ENCODE measurements at places on chromosomes 6 and 20.

GRCh38 chr6:160328447-160328846, 19.7 kb upstream of the SLC22A3 start:
- no peak for DNase-seq

DNA sequence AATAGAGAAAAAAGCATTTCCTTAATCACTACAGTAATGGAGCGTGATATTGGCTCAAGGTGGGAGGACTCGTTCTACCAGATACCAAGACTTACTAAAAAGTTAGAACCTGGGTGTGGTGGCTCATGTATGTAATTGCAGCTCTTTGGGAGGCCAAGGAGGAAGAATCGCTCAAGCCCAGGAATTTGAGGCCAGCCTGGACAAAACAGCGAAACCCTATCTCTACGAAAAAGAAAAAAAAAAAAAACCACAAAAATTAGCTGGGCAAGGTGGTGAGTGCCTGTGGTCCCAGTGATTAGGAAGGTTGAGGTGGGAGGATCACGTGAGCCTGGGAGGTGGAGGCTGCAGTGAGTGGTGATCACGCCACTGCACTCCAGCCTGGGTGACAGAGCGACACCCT, 24.0 kb upstream of the ATRN start:
- no peak for DNase-seq

DNA sequence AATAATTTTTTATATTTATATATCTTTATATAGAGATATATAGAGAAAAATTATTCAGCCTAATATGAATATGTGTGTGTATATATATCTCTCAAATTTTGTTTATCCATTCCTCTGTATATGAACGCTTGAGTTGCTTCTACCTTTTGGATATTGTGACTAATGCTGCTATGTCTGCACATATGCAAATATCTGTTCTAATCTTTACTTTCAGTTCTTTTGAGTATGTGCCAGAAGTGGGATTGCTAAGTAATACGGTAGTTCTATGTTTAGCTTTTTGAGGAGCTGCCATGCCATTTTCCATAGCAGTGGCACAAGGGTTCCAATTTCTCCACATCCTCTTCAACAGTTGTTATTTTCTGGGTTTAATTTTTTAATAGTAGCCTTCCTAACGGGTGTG, 72.8 kb upstream of the CEP85L start:
- DNase-seq: no peak

DNA sequence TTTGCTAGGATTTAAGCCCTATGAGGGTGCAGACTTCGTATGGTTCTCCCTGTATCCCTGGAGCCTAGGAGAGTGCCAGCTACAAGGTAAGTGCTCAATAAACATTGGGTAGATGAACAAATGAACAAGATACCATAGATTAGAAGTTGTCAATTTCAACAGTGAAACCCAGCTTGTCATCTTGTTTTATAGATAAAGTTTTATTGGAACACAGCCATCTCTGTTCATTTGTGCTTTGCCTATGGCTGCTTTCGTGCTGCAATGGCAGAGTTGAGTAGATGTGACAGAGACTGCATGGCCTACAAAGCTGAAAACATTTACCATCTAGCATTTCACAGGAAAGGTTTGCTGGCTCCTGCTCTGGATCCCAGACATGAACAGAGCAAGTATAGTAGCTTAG, 5.6 kb downstream of the DAAM2 start:
- no peak for DNase-seq

- no peak for DNase-seq
Observed at GRCh38 chr6:63352069-63352543, 32.3 kb upstream of the LGSN start.

DNA sequence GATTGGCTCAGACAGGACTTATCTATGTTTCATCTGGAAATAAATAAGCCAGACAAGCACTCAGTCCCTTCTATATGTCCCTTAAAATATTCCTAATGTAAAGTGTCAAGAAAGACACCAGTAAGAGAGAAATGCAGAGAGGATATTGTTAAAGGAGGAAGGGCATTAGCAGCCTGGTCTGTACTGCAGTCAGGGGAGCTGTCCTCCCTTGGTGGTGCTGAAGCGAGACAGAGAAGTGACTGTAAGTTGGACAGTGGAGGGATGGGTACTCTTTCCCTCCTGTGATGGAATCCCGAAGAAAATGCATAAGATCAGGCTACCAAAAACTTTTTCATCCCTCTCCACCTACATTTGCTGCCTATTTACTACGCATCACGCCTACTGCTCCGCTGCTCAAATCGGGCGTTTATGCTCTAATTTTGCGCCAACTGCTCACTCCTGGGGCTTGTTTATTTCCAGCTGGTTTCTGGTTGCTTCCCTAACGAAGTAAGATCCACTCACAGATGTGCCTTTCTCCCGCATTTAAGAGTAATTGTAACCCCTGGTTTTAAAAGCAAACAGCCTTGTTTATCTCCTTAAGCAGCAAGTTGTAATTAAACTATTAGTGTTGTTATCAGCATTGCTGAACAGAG, 35.2 kb downstream of the PHACTR1 start:
- peak; percentile 95 for DNase-seq

DNA sequence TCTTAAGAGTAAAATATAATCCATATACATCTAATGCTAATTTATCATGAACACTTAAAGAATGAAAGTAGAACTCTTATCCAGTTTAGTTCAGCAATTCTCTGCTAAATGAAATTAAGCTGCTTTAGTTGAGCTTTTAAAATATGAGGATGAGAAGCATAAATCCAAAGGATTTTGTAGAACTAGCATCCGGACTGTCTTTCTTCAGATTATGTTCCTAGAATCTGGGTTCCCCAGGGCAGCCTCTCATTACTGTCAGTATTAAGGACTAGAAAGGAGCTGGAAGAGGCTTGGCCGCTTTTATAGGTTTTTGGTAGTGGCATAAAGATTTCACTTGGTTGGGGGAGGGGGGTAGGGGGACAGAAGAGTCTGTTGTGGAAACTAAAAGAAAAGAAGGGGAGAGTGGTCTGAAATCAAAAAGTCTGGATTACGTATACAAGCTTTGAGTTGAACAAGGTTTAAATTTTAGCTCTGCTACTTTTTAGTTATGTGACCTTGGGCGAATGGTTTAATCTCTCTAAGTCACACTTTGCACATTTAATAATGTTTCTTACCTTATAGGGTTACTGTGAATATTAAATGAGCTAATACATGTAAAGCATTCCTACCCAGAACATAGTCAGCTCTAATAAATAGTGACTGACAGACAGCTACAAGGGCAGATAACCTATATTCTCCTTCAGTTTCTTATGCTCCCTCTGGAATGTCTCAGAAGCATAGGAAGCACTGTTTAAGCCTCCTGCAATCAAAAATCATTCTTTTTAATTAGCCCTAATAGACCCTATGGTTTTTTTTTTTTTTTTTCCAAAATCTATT, 3.7 kb downstream of the SGK1 start:
- DNase-seq: no peak

DNA sequence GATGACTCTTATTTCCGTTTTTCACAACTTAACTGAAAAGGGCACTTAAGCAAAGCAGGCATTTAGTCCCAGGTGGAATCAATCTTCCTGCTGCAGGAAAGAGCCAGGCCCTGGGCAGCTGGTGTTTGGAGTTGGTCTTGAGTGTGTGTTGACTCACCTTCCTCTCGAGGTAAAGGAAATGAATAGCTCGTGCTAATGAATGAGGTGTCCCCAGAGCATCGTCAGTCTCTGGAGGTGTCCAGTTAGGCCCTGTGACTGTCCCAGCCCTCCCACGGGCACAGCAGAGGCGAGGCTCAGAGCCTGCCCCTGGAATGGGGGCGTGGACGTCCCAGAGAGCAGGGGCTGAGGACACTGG, 277.7 kb downstream of the NRN1 start:
- no peak for DNase-seq

GRCh38 chr6:14189074-14189473, 71.5 kb downstream of the CD83 start:
- no peak for DNase-seq

DNA sequence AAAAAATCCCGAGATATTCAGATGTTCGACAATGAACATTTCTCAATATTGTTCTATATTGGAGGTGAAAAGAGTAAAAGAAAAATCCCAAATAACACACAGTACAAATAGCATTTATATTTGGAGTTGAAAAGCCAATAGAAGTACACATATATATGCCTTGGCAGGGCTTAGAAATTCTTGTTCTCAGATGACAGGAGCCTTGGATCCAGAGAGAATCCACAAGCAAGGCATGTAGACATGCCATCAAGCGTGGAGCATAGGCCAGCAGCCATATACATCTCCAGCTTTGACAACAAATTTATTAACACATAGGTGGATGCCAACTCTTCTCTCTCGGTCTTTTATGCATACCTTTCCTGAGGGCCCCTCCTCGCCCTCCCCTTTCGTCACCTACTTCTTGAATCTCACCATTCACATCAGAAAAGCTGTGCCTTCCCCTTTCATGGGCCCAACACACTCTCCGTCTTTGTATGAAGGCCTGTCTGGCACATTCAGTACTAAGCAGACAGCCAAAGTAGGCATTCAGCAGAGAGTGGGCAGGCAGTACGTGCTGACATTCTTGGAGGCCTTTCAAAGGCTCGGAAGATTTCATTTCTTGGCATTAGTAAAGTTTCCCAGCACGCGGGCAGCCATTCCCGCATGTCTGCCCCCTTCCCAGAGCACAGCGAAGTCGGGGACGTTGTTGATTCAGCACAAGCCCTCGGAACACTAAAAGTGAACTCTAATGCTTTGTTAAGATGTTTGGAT, 18.2 kb downstream of the NEDD9 start:
- DNase-seq: no peak

DNA sequence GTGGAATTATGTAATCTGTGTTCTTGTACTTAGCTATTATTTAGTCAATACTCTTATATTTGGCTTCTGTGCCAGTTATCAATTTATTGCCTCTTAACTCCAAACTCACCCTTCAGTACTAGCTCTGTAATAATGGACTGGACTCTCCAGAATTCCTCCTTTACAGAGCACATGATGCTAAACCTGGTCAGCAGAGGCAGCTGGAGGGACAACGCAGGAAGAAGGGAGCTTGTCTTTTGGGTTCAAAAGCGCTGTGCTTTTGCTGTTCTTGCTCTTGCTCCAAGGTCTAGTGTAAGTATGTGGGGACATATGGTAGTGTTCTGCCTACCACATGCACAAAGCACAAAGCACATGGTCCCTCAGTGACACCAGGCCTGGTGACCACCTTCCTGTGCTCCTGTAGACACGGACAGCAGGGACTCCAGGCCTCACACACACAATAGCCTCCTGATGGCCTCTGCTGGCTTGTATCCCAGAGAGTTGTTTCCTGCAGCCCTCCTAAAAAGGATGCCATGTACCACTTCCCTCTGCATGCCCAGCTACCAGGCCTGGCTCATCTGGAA, 46.1 kb downstream of the CHD6 start:
- no peak for DNase-seq

- no peak for DNase-seq
Observed at GRCh38 chr6:6918216-6918983, 189.4 kb upstream of the RREB1 start.

GRCh38 chr6:134740473-134741199, 209.3 kb downstream of the ALDH8A1 start:
- no peak for DNase-seq

DNA sequence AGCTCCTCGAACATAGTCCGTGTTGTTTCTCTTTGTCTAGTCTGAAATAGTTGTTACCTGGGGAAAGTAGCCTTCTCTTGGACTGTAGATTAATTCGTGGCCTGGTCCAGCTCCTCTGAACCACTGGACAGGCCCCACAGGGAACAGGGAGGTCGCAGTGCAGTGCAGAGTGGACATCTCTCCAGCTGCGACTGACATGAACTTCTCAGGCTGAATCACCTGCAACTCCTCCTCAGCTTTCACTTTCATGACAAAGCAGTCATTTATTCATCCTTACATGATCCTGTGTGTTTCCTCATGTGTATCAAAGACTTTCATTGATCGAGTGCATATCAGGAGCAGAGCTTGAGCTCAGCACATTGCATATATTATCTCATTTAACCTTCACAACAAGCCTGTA, 19.1 kb upstream of the SIRPG start:
- DNase-seq: no peak

DNA sequence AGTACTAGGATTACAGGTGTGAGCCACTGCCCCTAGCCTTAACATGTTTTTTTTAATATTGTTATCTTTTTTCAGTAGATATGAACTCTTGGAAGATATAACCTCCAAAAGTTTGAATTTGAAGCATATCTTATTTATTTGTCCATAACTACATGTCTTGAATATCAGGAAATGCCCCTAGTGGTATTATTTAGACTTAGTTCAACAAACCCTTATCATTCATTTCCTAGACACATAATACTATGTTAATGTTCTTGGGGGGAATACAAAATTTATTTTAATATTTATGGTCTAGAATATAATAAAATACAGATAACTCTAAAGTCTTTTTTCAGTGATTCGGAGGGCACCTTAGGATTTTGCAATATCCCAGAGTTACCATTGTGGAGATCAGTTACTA, 160.7 kb downstream of the HACE1 start:
- no peak for DNase-seq

- DNase-seq: no peak
Observed at GRCh38 chr6:96075826-96076225, 60.1 kb downstream of the FUT9 start.

DNA sequence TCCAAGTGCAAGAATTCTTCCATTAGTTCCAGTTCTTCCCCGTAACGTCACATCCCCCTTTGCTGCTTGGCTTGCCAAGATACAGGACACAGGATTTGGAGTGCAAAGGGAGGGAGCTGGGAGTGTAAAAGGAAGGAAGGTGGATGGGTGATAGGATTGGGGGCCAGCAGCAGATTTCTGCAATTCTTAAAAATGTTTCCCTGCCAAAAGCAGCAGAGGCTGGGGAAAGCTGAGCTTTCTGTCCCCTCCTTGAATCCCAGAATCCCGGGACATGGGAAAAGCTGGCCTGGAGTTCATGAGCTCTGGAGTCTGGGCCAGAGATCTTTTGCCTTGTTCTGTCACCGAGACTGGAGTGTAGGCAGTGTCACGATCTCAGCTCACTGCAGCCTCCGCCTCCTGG, 60.0 kb upstream of the EPB41L1 start:
- no peak for DNase-seq

DNA sequence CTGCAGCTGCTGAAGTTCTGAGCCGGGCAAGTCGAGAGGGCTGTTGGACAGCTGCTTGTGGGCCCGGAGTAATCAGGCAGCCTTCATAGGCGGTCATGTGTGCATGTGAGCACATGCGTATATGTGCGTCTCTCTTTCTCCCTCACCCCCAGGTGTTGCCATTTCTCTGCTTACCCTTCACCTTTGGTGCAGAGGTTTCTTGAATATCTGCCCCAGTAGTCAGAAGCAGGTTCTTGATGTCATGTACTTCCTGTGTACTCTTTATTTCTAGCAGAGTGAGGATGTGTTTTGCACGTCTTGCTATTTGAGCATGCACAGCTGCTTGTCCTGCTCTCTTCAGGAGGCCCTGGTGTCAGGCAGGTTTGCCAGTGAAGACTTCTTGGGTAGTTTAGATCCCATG, 21.2 kb upstream of the MAPK13 start:
- DNase-seq: no peak

- no peak for DNase-seq
Observed at GRCh38 chr6:4491501-4492260, 284.5 kb upstream of the CDYL start.

- no peak for DNase-seq
Observed at GRCh38 chr6:35492974-35493284, 4.0 kb downstream of the TEAD3 start.

GRCh38 chr6:33076406-33076934, 680 bp downstream of the HLA-DPB1 start:
- no peak for DNase-seq
